GM23248 (cell line): ENCODE measurements at places on chromosomes 4 and X. TPM values are rescaled to one million over a fixed set of nuclear protein-coding genes. Genes with fewer than 3 reads are reported as not detected.

The MORF4L2 gene
- total RNA-seq, result 640 and 664 TPM in 2 replicates

GRCh38 chr4:88583631-88584470 is 8.4 kb upstream of the HERC3 start:
- H3K4me3 ChIP-seq, result no peak overlapping the region
- H3K27ac ChIP-seq, result no peak overlapping the region
- peaks cover 5% of the 10 kb centered on the region; the same call in 1 of the 2 replicates for H3K4me1 ChIP-seq
- peak; percentile 31 for DNase-seq
- no peaks in the 10 kb centered on the region for H3K36me3 ChIP-seq

The PDK3 gene
- total RNA-seq, result 7.0 and 8.7 TPM in 2 replicates

DNA sequence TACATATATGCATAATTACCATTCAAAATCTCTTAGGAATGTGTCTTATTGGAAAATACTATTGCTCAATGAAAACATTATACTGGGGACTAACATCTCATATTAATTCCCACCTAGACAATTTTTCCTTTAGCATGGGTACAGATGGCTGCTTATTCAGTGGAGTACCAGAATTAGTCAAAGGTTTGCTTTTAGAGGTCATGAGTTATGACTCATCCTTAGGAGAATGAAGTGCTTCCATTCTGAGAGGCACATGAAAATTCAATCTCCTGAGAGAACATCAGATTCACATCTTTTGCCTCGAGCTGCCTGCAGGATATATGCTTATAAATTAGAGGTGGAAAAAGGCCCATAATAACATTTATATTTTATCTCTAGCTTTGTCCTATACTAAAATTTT is 378.0 kb upstream of the DMD start:
- no peaks in the 10 kb centered on the region for H3K4me1 ChIP-seq
- DNase-seq, result no peak
- H3K36me3 ChIP-seq, result no peaks in the 10 kb centered on the region
- H3K4me3 ChIP-seq, result no peak overlapping the region

DNA sequence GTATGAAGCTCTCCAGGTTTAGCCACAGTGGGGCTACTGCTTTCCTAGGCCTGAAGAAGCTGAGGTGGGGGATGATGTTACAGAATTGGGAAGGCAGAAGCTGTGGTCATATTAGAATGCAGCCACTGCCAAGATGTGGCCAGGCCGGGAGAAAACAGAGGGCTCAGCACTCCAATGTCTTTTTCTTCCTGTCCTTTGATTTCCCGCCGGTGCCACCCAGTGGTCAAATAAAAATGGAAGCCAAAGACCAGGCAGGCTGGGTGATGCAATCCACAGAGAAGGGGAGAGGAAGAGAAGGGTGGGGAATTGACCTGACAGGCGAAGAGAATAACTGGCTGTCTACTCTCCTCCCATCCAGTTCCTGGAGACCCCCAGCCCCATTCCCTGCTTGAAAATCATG is 94.9 kb upstream of the SHISA3 start:
- H3K27ac ChIP-seq, result no peak overlapping the region
- DNase-seq, result peak; percentile 30
- H3K4me1 ChIP-seq, result no peaks in the 10 kb centered on the region
- no peaks in the 10 kb centered on the region for H3K36me3 ChIP-seq

The FOXR2 gene
- not detected in 2 replicates for total RNA-seq
